ENCODE measurements at places on chromosomes 1 and 21. TPM values are rescaled to one million over a fixed set of nuclear protein-coding genes. Genes with fewer than 3 reads are reported as not detected.

- no peak for DNase-seq
- H3K27ac ChIP-seq: no peak overlapping the region
- H3K27me3 ChIP-seq: no peaks in the 10 kb centered on the region
- H3K4me3 ChIP-seq: no peak overlapping the region
- no peaks in the 10 kb centered on the region for H3K36me3 ChIP-seq
- no peaks in the 10 kb centered on the region for H3K4me1 ChIP-seq
Observed at GRCh38 chr1:46087891-46088290, 44.5 kb downstream of the PIK3R3 start.

TMEM125 gene
- not detected for total RNA-seq

DNA sequence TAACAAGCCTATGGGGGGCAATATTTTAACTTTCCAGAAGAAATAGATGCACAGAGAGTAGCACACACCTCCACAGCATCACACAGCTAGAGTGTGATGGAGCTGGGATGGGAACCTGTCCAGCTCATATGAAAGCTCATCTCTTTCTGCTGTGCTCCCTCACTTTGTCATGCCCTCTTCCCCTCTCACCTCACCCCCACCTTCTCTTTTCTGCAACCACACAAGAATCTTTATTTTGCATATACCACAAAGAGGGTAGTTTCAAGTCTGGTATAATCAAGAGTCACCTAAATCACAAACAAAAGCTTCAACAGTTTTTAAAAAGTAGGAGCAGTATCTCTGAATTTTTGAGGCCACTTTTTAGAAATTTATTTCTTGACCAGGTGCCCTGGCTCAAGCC lies 22.6 kb downstream of the FOXD2 start:
- no peaks in the 10 kb centered on the region for H3K4me1 ChIP-seq
- H3K4me3 ChIP-seq: no peak overlapping the region
- no peaks in the 10 kb centered on the region for H3K36me3 ChIP-seq
- no peak for DNase-seq

DNA sequence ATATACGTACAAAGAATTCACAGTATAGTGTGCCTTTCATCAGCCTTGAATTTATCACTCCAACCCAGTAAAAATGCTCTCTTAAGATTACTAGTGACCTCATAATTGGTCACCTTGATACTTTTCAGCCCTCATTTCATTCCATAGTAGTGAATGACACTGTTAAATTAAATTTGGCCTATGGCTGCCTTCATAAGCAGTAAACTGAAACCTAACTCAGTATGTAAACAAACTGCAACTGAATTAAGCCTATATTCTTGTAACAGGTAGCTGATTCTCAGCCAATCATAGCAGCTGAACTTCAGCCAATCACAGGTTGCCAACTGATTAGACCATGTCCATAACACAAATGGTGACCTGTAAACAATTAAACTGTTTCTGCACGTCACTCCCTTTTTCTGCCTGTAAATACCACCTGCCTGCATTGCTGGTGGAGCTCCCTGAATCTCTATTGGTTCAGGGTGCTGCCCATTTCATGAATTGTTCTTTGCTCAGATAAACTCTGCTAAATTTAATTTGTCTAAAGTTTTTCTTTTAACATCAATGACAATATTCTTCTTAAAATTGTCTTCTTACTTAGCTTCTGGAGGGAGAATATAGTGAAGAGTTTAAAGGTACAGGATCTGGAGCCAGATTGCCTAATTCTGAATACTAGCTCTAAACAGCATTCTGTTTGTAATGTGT lies 24.0 kb upstream of the CAMSAP2 start:
- H3K36me3 ChIP-seq: no peaks in the 10 kb centered on the region
- H3K4me3 ChIP-seq: no peak overlapping the region
- no peak for DNase-seq

UBIAD1 gene
- 11.4 TPM for total RNA-seq

Measured in right lobe of liver (tissue), 6 donors.